ENCODE measurements at places on chromosomes 11 and 22. TPM values are rescaled to one million over a fixed set of nuclear protein-coding genes. Genes with fewer than 3 reads are reported as not detected.

DNA sequence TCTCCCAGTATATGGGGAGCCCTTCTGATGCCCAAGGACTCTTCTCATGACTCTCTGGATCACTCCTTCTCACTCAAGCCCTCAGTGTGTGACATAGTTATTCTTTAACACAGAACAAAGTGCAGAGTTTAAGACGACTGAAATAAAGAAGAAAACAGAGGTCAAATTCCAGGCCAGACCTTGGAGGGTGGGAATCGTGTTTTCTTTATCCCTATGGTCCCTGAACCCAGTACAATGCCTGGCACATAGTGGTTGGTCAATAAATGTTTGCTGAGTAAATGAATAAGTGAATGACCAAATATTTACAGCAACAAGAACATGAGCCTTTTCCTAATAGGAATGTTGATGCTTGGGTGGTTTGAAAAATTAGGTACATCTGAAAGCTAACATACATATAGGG, 28.8 kb downstream of the VSTM5 start:
- H3K36me3 ChIP-seq = no peaks in the 10 kb centered on the region
- no peak for DNase-seq
- no peak overlapping the region for H3K27ac ChIP-seq
- H3K4me1 ChIP-seq = no peaks in the 10 kb centered on the region
- no peaks in the 10 kb centered on the region for H3K27me3 ChIP-seq

GRCh38 chr11:58286249-58286648, 18.2 kb upstream of the OR10W1 start:
- no peaks in the 10 kb centered on the region for H3K4me1 ChIP-seq
- H3K27me3 ChIP-seq = no peaks in the 10 kb centered on the region
- no peak for DNase-seq
- H3K36me3 ChIP-seq = no peaks in the 10 kb centered on the region
- H3K4me3 ChIP-seq = no peak overlapping the region

DNA sequence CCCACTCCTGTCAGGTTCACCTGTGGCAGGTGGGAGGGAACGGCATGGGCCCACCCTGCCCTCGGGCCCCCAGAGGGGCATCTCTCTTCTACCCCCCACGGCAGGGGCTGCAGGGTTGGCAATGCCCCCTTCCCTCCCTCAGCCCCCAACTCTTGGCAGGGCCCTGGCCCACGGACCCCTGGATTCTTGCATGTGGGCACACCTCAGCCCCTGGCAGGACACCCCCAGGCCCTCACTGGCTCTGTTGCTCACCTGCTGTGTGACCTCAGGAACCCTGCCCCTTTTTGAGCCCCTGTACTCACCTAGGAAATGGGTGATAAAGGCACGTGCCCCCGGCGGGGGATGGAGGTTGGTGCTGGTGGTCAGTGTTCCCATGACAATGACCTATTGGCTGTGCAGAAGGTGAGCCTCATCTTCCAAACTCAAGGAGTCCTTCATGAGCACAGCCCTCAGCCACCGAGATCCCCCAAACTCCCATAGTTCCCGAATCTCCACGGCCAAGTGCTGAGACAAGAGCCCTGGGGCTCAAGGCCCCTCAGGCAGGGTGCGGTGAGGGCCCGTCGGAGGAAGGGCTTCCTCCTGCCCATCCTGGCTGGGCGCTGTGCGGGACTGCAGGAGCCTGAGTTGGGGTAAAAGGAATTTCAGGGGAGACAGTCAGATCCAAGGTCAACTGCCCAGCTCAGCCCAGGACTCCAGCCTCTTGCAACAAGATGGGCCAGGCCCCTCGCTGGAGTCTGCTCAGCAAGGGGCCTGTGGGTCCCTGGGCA, 198.2 kb downstream of the IGLL1 start:
- no peak overlapping the region for H3K4me3 ChIP-seq
- no peaks in the 10 kb centered on the region for H3K36me3 ChIP-seq
- no peaks in the 10 kb centered on the region for H3K27me3 ChIP-seq
- H3K27ac ChIP-seq = no peak overlapping the region
- no peak for DNase-seq

GRCh38 chr11:13336246-13336878, 58.8 kb downstream of the BMAL1 start:
- H3K27me3 ChIP-seq = no peaks in the 10 kb centered on the region
- H3K4me1 ChIP-seq = peaks cover 17% of the 10 kb centered on the region
- no peak overlapping the region for H3K4me3 ChIP-seq
- no peak for DNase-seq

DNA sequence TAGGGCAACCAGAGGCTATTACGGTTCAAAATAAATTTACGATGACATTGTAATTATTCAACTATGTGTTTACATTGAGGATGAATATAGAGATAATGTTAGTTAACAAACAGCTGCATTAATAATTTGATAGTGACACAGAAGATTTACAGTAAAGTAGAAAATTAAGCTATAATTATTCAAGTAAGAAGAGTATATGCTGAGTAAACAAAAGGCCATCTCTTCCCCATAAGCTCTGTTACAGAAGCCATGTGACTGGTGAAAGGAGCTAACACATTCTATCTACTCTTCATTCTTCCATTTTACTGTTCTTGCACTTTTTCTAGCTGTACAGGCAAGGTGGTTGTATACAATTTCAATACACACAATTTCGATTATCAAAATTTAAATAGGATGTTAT, 54.2 kb downstream of the IMMP1L start:
- H3K4me3 ChIP-seq = no peak overlapping the region
- no peaks in the 10 kb centered on the region for H3K27me3 ChIP-seq
- no peak overlapping the region for H3K27ac ChIP-seq
- H3K36me3 ChIP-seq = no peaks in the 10 kb centered on the region
- no peaks in the 10 kb centered on the region for H3K4me1 ChIP-seq

GRCh38 chr11:129277198-129277843, 85.2 kb upstream of the ARHGAP32 start:
- no peak overlapping the region for H3K27ac ChIP-seq
- DNase-seq = no peak
- H3K36me3 ChIP-seq = no peaks in the 10 kb centered on the region
- H3K4me3 ChIP-seq = no peak overlapping the region
- peaks cover 6% of the 10 kb centered on the region for H3K4me1 ChIP-seq

DNA sequence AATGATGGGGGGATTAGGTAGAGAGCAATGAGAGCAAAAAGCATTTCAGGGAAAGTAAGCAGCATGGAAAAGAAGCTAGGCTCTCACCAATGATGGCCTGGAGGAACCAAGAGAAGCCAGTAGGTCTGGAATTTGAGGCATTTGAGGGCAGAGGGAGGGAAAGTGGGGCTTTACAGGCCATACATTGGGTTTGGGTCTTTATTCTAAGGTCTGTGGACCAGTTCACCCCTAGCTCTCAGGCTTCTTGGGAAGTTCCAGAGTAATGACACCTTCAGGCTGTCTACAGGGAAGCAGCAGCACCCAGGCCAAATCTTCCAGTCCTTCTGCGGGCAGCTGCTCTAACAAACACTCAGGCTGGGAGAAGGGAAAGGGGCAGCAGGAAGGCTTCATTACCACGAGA, 29.4 kb downstream of the ARFGAP2 start:
- H3K36me3 ChIP-seq = no peaks in the 10 kb centered on the region
- no peak overlapping the region for H3K27ac ChIP-seq
- no peak for DNase-seq
- no peaks in the 10 kb centered on the region for H3K27me3 ChIP-seq

GRCh38 chr22:26778372-26778771, 121.0 kb downstream of the MIAT start:
- no peak overlapping the region for H3K4me3 ChIP-seq
- DNase-seq = no peak
- H3K27ac ChIP-seq = no peak overlapping the region

DNA sequence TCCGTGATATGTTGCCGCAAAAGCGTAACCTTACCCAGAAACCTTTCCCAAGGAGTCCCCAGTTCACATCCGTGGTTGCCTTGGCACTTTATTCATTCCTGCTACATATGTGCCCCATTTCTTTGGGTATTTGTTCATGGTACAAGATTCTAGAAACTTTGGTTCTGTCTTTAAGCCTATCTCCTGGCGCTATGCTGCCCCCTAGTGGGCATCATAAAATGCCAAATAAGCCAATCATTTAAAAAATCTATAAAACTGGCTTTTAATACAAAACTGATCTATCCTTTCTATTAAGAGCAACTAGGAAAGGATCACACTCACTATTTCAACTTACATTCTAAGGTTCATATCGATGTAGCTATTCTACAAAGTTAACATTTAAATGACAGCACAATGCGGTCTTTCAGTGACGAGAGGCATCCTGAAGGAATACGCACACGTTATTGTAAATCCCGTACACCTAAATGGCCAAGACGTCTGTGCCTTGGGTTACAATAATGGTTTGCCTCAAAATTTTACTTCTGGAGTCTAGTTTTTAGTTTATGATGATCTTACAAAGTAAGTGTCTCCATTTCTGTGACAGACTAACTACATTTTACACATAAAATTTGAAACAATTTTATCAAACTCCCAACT, 16.2 kb downstream of the PIWIL3 start:
- no peaks in the 10 kb centered on the region for H3K27me3 ChIP-seq
- H3K36me3 ChIP-seq = no peaks in the 10 kb centered on the region
- H3K4me3 ChIP-seq = no peak overlapping the region
- no peaks in the 10 kb centered on the region for H3K4me1 ChIP-seq

- no peak for DNase-seq
- H3K4me1 ChIP-seq = no peaks in the 10 kb centered on the region
- no peaks in the 10 kb centered on the region for H3K36me3 ChIP-seq
- no peaks in the 10 kb centered on the region for H3K27me3 ChIP-seq
Observed at GRCh38 chr11:131392528-131393255, 22.3 kb downstream of the NTM start.

GRCh38 chr11:100705447-100705846, 18.4 kb downstream of the ARHGAP42 start:
- H3K36me3 ChIP-seq = no peaks in the 10 kb centered on the region
- H3K27me3 ChIP-seq = no peaks in the 10 kb centered on the region
- no peak overlapping the region for H3K27ac ChIP-seq
- no peak for DNase-seq
- no peaks in the 10 kb centered on the region for H3K4me1 ChIP-seq

- no peaks in the 10 kb centered on the region for H3K36me3 ChIP-seq
- peaks cover 2% of the 10 kb centered on the region for H3K4me1 ChIP-seq
- DNase-seq = no peak
- no peak overlapping the region for H3K4me3 ChIP-seq
- H3K27ac ChIP-seq = no peak overlapping the region
Observed at GRCh38 chr22:29458551-29458950, 20.2 kb downstream of the RFPL1 start.

DNA sequence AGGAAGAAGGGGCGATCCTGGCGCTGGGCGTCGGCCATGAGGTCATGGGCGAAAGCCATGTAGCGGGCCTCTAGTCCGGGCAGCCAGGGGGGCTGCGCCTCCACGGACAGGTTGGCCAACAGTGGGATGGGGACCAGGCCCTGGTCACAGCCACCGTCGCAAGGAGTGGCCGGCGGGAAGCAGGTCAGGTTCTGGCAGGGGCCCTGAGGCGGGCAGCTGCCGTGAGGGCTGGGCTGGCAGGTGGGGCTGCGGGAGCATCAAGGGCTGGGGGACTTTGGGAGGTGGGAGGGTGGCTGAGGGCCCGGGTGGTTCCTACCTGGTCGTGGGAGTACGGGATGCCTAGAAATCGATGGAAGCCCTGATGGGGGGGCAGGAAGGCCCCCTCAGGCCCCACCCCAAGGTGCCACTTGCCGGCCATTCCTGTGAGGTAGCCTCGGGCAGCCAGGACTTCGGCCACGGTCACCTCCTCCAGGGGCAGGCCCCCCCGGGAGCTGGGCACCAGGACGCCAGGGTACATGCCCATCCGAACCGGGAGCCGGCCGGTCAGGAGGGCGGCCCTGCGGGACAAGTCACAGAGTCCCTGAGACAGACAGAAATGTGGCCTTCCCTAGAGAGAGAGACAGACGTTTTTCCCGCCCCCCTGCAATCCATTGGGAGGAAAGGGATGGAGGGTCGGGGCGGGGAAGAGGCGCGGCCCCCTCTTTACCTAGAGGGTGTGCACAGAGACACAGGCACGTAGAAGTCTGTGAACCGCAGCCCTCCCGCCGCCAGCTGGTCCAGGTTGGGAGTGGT, 906 bp downstream of the ARSA start:
- no peaks in the 10 kb centered on the region for H3K27me3 ChIP-seq
- peak overlapping the region; percentile 40 for H3K4me3 ChIP-seq
- DNase-seq = peak; percentile 56
- peaks cover 7% of the 10 kb centered on the region for H3K4me1 ChIP-seq
- H3K36me3 ChIP-seq = no peaks in the 10 kb centered on the region
- H3K27ac ChIP-seq = peak overlapping the region; percentile 1

- H3K27me3 ChIP-seq = no peaks in the 10 kb centered on the region
- H3K4me1 ChIP-seq = no peaks in the 10 kb centered on the region
- H3K36me3 ChIP-seq = no peaks in the 10 kb centered on the region
- no peak overlapping the region for H3K4me3 ChIP-seq
- no peak for DNase-seq
Observed at GRCh38 chr11:59247531-59248227, 35.0 kb upstream of the MPEG1 start.

GRCh38 chr11:58776891-58777710, 45.4 kb upstream of the GLYAT start:
- H3K4me1 ChIP-seq = no peaks in the 10 kb centered on the region
- no peak for DNase-seq
- no peak overlapping the region for H3K4me3 ChIP-seq
- no peak overlapping the region for H3K27ac ChIP-seq

GRCh38 chr11:121029813-121030445, 6.0 kb downstream of the TBCEL start:
- no peak overlapping the region for H3K4me3 ChIP-seq
- H3K36me3 ChIP-seq = no peaks in the 10 kb centered on the region
- H3K4me1 ChIP-seq = peaks cover 3% of the 10 kb centered on the region
- no peaks in the 10 kb centered on the region for H3K27me3 ChIP-seq
- DNase-seq = no peak
- H3K27ac ChIP-seq = no peak overlapping the region

DNA sequence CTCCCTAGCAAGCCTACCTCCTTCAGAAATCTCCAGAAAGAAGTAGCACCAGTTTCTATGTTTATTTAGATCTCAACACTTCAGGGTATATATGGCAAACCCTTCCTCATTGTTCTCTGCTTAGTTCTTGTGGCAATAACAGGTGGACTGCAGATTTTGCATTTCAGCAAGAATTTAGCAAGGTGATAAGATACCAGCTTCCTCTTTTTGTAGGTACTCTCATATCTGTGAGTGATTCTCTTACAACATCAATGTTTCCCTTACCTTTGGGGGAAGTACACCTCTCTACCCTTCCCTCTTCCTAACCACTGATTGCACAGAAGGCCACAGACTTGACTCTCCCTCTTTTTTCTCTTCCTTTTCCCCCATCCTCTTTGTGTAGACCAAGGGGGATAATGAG, 230.9 kb upstream of the SESN3 start:
- H3K27me3 ChIP-seq = no peaks in the 10 kb centered on the region
- no peak overlapping the region for H3K4me3 ChIP-seq
- no peaks in the 10 kb centered on the region for H3K36me3 ChIP-seq
- no peak overlapping the region for H3K27ac ChIP-seq
- no peak for DNase-seq
- H3K4me1 ChIP-seq = peaks cover 10% of the 10 kb centered on the region

TSSK2 gene
- total RNA-seq = not detected

YPEL1 gene
- total RNA-seq = 7.0 TPM

OR52E4 gene
- not detected for total RNA-seq

MS4A6A gene
- 14.0 TPM for total RNA-seq

MYOD1 gene
- total RNA-seq = not detected

ROBO4 gene
- total RNA-seq = 16.8 TPM

Measured in ovary (tissue), 10 donors.